ENCODE measurements at places on chromosomes 12 and 14.

DNA sequence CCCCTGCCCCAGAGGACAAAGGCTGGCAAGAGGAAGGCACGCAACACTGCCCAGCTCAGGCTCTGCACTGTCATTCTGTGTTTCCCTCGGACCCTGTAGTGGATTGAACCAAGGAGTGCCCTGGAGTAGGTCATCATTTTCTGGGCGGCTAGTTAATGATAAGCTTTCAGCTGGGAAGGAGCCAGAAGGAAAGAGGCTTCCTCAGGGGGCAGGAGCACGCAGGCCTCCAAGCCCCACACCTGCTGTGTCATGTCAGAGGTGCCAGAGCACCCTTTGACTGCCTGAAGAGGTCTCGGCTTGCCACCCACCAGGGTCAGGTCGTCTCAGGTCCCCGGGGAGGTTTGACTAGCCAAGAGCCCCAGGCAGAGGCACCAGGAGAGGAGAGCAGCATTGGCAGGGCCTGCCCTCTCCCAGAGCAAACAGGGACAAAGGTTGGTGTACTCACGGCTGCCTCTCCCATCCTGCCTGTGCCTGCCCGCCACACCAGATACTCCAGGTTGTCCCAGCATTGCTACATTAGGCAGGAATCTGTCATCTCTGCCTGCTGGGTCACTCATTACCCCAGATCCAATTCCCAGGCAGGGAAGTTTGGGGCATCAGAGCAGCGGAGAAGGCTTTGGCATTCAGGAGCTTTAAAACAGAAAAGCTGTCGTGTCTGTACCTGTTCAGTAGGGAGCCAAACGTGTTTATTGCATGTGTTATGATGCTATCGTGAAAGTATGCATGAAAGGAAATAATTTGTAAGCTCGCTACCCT is 33.5 kb upstream of the ATP2A2 start:
- no peak for DNase-seq

GRCh38 chr12:12176402-12176801 is 90.4 kb downstream of the LRP6 start:
- DNase-seq: no peak

DNA sequence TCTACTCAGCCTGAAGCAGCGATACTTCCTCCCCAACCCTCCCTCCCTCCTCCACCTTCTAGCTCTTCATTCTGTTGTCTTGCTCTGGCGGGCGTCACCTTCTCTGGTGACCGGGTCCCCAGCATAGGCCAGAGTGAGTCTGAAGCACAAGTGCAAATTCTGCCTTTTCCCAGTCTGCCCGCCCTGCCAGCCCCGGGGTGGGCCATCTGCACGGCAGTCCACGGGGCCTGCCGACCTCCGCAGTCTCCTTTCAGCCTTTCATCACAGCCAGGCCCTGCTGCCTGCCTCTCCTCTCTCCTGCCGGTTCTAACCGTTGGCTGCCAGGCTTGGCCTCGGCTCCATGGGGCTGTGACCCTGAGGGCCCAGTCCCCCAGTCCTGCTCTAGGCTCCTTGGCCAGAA is 58.7 kb downstream of the TESC start:
- DNase-seq: no peak

- DNase-seq: no peak
These were observed 5.2 kb upstream of the USP15 start for GRCh38 chr12:62254967-62255366.

DNA sequence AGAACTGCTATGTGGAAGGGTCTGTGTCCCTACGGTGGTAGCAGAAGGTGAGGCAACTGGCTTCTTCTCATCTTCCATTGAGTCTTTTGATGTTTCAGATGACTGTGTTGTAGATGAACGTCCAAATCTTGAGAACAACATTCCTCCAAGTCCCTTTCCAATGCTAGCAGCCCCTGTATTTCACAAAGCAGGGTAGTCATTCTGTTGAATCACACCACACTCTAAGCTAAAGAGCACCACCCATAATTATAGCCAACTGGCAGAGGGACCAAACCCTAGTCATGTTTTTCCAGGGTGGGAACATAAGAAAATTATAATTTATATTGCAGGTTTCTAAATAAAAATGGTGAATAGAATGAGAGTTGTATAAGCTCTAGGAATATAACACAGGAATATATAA is 98.7 kb downstream of the DDHD1 start:
- no peak for DNase-seq

- DNase-seq: no peak
These were observed 133.7 kb downstream of the PRIMA1 start for GRCh38 chr14:93654599-93654998.
